ENCODE measurements at places on chromosomes 5 and 9.

DNA sequence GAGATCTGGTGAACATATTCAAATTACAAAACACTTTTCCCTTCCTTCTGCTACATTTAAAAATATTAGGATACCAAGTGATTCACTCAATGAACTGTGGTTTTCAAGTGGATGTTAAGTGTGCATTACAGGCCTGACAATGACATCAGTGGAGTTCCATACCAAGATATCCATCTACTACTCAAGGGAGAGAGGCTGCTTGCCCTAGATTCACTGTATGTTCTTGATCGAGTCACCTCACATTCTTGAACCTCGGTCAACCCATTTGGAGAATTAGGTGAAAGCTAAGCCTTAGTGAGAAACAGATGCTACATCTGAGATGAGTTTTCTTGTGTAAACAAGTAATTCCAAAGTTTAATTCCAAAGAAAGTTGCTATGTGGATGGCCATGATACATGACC, 142.2 kb downstream of the FGF10 start:
- peak; percentile 66 for DNase-seq

- DNase-seq: no peak
These were observed 1.4 kb downstream of the PBX3 start for GRCh38 chr9:125748446-125749099.

DNA sequence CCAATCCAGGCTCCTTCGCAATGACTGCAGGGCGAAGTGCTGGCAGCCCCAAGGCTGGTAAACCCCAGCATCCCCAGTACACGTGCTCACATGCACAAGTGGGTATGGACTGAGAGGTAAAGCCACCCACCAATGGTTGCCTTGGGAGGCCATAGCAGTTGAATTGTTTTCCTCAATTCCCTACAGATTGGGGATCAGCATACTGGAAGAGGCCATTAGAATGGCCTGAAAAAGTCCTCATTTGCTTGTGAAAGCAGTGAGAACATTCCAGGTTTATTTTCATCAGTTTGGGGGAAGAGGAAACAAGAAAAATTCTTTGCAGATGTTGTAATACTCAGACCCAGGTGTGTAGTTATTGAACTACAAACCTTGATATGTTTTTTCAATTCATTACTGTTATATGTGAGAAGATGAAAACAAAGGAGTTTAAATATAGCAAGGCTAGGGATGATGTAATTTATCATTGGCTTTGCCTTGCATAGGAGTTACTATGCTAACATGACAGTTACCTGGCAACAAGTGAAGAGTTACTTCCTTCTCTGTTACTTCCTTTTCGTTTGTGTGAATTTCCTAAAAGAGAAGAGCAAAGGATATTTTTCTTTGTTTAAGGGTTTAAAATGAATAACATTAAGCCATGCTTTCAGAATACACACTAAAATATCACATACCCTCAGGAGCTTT, 36.4 kb downstream of the MTMR12 start:
- peak; percentile 51 for DNase-seq

- peak; percentile 1 for DNase-seq
These were observed 809 bp downstream of the MCCC2 start for GRCh38 chr5:71587766-71588532.

DNA sequence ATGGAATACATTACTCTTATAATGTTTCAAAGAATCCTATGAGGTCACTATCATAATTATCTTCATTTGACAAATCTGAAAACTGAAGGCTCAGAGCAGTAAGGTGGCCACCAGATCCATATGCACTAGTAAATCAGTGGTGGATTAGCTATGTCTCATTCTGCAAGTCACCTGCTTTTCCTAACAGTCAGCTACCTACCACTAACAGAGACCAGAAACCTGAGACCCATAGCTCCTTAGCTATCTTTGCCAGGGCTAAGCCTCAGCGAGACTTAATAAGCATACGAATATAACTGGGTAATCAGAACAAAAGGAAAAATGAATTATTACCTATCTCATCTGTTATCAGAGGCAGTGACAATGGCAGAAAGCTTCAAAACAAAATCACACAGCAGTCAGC, 118.7 kb downstream of the AUH start:
- no peak for DNase-seq

DNA sequence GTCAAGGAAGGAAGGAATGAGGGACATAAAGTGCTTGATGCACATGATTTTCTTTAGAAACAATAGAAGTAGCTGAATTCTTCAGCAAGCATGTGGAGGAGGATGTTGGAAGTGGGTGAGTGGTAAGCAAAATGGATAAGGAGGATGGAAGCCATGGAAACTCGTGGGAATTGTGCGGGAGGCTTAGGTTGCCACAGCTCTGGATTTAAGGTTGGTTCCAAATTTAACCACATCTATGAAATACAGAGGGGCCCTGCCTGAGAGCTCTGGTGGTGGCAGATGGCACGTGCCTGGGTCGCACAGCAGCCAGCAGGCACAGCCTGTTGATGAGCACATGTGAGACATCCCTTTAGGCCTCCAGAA, 284.7 kb downstream of the SMARCA2 start:
- DNase-seq: no peak

GRCh38 chr5:123719004-123719403, 207.0 kb downstream of the CSNK1G3 start:
- peak; percentile 46 for DNase-seq

GRCh38 chr9:99259231-99259918, 37.3 kb downstream of the SEC61B start:
- DNase-seq: peak; percentile 24

DNA sequence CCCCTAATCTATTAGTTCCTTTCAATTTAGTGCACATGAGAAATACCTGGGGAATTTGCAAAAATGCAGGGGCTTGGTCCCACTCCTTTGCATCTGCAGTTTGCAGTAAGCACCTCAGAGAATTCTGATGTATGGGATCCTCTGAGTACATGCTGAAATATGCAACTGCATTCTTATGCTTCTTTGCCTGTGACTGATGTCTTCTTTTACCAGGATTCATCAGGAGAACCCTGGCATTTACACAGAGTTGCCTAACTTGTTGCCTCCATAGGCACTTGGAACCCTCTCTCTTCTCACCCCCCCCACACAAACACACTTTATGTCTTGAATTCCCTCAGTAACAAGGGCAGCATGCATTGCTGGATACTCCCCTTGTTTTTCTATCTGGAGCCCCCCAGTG, 173.1 kb downstream of the KDM4C start:
- DNase-seq: peak; percentile 85

DNA sequence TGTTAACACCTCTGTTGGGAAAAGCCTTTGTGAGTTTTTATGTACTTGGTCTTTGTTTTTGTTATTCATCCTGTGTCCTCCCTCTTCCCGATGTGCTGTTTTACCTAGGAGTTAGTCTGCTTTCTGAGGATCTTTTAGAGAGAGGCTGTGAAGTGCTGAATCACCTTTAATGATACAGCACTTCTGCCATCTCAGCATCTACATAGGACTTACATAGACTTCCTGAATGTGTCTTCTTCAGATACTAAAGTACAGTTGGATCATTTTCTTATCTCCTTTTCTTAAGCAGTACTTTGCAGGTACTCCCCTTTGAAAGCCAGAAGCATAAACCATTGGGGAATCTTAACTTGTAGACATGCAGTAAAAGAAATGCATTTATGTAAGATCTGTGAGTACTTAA, 31.5 kb downstream of the OTULIN start:
- DNase-seq: no peak

DNA sequence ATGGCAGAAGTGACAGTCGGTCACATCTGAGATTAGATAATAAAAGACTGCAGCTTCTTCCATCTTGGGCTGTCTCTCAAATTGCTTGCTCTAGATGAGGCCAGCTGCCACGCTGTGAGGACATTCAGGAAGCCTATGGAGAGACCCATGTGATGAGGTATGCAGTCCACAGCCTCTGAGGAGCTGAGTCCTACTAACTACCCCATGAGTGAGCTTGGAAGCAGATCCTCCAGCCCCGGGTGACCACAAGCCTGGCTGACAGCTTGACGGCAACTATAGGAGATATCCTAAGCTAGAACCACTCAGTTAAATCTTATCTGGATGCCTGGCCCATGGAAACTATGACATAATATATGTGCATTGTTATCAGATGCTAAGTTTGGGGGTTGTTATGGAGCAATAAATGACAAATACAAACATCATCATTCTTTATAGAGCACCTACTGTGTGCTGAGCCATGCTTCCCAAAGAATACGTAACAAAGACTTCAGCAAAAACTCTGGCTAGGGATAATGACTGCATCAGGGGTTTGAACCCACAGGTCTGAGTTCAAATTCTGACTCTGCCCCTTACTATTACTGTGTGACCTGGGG, 26.7 kb downstream of the KCNV2 start:
- no peak for DNase-seq

- DNase-seq: no peak
These were observed 103.0 kb upstream of the MAMDC2 start for GRCh38 chr9:69940674-69941073.

DNA sequence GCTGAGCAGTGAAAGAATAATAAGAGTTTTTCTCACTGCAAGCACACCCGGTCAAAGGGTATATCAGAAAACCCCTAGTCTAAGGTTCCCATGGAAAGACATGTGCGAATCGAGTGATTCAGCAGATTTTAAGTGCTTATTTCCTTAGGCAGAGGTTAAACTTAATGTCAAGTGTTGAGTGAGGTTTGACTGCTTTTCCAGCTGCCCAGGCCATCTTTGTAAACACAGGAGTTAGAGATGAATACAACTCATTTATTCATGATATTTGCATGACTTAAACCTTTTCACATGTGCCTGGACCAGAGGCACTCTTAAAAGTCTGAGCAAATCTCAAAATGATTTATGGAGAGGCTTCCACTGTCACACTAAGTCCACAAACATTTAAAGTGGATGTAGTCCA, 137.8 kb upstream of the RGMB start:
- no peak for DNase-seq

- DNase-seq: no peak
These were observed 64.9 kb upstream of the STK32A start for GRCh38 chr5:147169901-147170300.

GRCh38 chr5:34499001-34499734, 157.0 kb upstream of the RAI14 start:
- DNase-seq: peak; percentile 90

DNA sequence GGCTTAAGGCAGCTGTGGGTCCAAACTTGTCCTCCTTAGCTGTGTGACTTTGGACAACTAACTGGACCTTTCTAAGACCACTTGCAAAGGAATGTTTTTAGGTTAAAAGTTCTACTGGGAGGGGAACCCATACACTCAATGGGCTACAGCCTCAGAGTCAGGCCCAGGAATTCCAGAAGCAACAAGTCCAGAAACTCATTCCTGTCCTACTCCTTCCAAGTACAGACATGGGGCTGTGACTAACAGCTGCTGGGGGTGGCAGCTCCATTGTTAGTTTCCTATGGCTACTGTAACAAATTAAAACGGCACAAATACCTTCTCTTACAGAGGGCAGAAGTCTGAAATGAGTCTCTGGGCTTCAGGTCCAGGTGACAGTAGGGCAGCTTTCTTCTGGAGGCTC, 12.4 kb upstream of the AKNA start:
- no peak for DNase-seq

DNA sequence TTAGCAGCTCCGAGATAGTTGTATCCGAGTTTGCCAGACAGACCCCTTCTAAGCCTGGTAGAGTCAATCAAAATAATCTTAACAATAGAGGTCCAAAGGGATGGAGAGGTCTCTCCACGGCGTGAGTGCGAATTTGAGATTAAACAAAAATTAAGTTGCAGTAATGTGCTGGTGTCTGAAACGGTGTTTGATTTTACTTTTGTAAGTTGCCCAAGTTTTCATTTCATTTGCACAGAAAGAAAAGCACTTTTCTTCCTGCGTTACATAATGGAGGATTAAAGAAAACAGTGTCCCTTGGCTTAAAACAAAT, 1.2 kb downstream of the IRX1 start:
- DNase-seq: no peak

DNA sequence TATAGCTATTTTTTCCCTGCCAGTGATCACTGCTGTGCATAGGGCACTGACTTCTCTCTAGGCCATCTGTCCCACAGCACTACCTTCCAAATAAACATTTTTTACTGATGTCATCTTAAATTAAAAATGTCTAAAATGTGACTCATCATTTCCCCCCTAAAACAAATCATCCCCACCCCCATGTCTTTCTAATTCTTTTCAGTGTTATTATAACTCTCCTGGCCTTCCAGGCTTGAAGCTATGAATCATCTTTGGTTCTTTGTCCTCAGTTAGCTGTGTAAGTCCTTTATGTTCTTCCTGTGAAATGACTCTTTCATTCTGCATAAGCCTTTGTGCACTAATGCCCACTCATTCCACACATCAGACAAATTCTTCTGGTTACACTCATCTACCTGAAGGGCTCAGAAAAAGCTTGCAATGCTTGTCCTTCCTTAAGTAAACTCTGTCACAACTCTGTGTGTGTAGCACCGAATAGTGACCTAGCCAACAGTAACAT, 78.1 kb downstream of the CFAP95 start:
- peak; percentile 96 for DNase-seq

GRCh38 chr5:102832445-102832844, 77.3 kb downstream of the PAM start:
- no peak for DNase-seq

DNA sequence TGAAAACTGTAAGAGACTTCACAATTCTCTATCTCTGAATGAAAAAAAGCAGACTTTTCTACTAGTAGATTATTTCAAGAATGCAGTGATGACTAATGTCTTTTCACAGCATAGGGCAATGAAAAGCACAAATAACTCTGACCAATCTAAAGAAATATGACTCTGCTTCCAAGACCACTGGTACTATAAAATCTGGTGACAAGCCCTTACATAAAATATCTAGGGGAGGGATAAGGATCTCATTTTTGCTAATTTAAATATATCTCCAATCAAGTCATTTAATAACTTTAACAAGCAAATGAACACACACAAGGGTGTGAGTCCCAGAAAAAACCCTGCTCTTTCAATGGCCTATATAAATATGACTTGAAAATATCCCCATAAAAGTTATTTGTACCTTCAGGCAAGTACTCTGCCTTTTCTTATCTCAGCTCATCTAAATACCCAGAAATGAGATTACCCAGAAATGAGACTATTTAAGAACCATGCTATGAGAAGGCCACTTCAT, 105.2 kb downstream of the GNAQ start:
- DNase-seq: peak; percentile 83

GRCh38 chr9:14358523-14358922, 44.6 kb upstream of the NFIB start:
- DNase-seq: no peak

DNA sequence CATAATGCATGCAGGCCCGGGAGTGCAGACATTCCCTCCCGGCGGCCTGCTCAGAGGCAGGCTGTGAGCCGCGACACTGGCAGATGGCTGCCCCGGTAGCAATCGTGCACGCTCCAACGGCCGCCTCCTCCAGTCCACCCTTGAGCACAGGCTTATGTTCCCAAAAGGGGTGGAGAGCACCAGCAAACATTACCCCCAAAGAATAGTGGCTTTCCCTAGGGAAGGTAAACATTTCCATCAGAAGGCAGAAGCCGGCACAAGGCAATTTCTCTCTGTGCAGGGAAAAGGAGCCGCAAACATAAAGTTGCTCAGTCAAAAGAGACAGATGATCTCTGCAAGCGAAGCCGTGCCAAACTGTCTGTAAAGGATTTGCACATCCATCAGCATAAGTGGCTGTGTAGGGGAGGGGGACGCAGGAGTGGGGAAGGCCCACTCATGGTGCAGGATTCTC, 92.5 kb downstream of the SIL1 start:
- peak; percentile 10 for DNase-seq

Measured in fibroblast of skin of right biceps (primary cell).